Stimulated activated CD8-positive, alpha-beta memory T cell treated with anti-CD3 and anti-CD28 coated beads, Interleukin-15, amount 100 ng/mL, for 48 hours (primary cell): ENCODE measurements at places on chromosomes 12 and 14.

- DNase-seq = no peak
Observed at GRCh38 chr14:99155173-99156089, 116.6 kb downstream of the BCL11B start.

- DNase-seq = no peak
Observed at GRCh38 chr14:90785876-90786450, 30.3 kb downstream of the TTC7B start.

GRCh38 chr12:21839776-21840175, 65.3 kb upstream of the KCNJ8 start:
- DNase-seq = no peak

GRCh38 chr12:43973993-43974392, 138.1 kb downstream of the TMEM117 start:
- no peak for DNase-seq

DNA sequence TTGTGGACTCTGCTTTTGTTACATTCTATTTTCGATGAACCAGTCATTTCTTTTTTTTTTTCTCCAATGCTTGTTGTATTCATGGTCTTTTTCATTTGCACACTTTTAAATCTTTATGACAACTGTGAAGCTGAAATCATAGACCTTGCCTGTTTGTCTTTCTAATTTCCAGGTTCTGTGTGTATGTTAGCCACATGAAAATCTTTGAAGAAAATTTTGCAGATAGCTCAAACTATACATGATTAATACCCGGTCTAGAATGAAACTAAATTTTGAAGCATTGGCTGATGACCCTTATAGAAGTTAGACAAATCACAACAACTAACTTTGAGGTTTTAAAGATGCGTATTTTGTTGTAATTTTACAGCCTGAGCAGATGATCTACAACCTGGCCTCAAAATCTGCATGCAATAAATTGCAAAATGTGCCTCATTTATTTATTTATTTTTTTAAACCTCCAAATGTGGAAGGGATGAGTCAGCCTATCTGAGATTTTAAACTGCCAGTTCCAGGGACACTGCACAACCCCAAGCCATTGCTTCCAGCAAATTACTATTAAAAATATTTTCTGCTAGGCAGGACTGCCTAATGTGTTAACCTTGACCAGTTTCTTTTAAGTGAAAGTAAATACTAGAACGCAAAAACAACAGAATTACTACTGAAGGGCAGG, 96.3 kb upstream of the NAV3 start:
- DNase-seq = no peak
